PC-3 (cell line): ENCODE measurements at places on chromosomes 1 and 21. TPM values are rescaled to one million over a fixed set of nuclear protein-coding genes. Genes with fewer than 3 reads are reported as not detected.

- DNase-seq: no peak
- no peaks in the 10 kb centered on the region for H3K27me3 ChIP-seq
- H3K4me1 ChIP-seq: no peaks in the 10 kb centered on the region
- H3K27ac ChIP-seq: no peak overlapping the region
- no peaks in the 10 kb centered on the region for H3K36me3 ChIP-seq
- H3K4me3 ChIP-seq: no peak overlapping the region
Measured at GRCh38 chr1:245934409-245934808, 572.7 kb downstream of the SMYD3 start.

GRCh38 chr1:230170153-230170547, 103.1 kb downstream of the GALNT2 start:
- H3K27me3 ChIP-seq: no peaks in the 10 kb centered on the region
- H3K4me1 ChIP-seq: peaks cover 34% of the 10 kb centered on the region
- peaks cover 18% of the 10 kb centered on the region for H3K36me3 ChIP-seq
- no peak for DNase-seq

- H3K27ac ChIP-seq: no peak overlapping the region
- no peaks in the 10 kb centered on the region for H3K4me1 ChIP-seq
- no peak for DNase-seq
- H3K4me3 ChIP-seq: no peak overlapping the region
- peaks cover 51% of the 10 kb centered on the region for H3K27me3 ChIP-seq
Measured at GRCh38 chr1:229107972-229108371, 162.9 kb upstream of the RAB4A start.

GRCh38 chr1:201468844-201469644, at the start of gene PHLDA3:
Gene PHLDA3, minus strand, starts transcription at chr1:201469188. Its CDS starts 402 bp downstream, at chr1:201468786.
- DNase-seq: peak; percentile 97
- H3K27me3 ChIP-seq: no peaks in the 10 kb centered on the region
- H3K27ac ChIP-seq: peak within 1 kb of the TSS; percentile 84
- H3K36me3 ChIP-seq: peaks cover 17% of the 10 kb centered on the region
- H3K4me1 ChIP-seq: peaks cover 46% of the 10 kb centered on the region

DNA sequence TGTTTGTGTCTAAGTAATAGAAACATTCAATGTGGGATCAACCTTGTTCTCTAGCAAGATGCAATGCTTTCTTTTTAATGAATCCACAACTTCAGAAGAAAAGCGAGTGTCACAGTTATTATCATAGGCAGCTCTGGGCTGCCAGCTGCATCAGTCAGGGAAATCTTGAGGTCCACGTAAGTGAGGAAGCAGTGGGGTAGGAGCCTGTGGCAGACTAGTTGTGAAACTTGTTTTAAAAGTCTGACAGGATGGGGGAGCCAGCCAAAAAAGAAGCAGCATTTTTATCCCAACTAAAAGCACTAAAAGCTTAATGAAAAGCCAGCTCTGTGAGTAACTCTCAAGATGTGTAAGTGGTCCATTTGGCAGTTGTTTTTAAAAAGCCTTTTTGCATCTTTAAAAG, 113.1 kb downstream of the ZNF326 start:
- H3K4me3 ChIP-seq: no peak overlapping the region
- peaks cover 88% of the 10 kb centered on the region for H3K27me3 ChIP-seq
- no peak overlapping the region for H3K27ac ChIP-seq

DNA sequence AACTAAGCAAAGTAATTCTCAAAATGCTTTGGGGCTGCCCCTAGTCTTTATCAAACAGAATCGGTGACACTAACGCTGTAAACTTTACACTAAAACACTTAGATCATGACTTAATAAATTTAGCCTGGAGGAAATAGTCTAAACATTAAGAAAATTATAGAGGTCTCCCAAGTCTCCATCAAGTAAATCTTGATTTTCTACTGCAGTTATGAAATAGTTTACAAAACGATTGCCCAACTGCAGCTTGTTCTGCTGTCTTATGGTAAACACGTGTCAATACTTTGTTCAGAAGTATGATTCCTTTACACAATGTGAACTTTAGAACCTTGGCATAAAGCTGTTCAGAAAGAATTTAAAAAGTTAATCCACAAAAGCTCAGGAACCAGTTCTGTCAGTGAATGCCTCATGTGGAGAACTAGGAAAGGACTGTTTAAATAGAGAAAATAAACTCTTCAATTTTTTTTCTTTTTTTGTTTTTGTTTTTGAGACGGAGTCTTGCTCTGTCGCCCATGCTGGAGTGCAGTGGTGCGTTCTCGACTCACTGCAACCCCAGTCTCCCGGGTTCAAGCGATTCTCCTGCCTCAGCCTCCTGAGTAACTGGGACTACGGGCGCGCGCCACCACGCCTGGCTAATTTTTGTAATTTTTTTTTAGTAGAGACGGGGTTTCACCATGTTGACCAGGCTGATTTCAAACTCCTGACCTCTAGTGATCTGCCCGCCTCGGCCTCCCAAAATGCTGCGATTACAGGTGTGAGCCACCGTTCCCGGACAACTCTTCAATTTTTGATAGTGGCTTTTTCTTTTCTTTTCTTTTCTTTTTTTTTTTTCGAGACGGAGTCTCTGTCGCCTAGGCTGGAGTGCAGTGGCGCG, 1.6 kb downstream of the DDI2 start:
- peak overlapping the region; percentile 76 for H3K27ac ChIP-seq
- H3K4me3 ChIP-seq: peak overlapping the region; percentile 86
- no peaks in the 10 kb centered on the region for H3K36me3 ChIP-seq
- H3K27me3 ChIP-seq: no peaks in the 10 kb centered on the region
- DNase-seq: peak; percentile 58
- peaks cover 33% of the 10 kb centered on the region for H3K4me1 ChIP-seq

- no peaks in the 10 kb centered on the region for H3K4me1 ChIP-seq
- no peaks in the 10 kb centered on the region for H3K27me3 ChIP-seq
- H3K27ac ChIP-seq: no peak overlapping the region
- H3K4me3 ChIP-seq: no peak overlapping the region
Measured at GRCh38 chr1:156527584-156527983, 27.0 kb upstream of the MEF2D start.

GRCh38 chr1:46725736-46726108, 6.8 kb upstream of the EFCAB14 start:
- no peaks in the 10 kb centered on the region for H3K36me3 ChIP-seq
- H3K27me3 ChIP-seq: no peaks in the 10 kb centered on the region; the same call in 1 of the 2 replicates
- DNase-seq: peak; percentile 70
- peaks cover 8% of the 10 kb centered on the region; the same call in 1 of the 2 replicates for H3K4me1 ChIP-seq
- H3K27ac ChIP-seq: no peak overlapping the region

DNA sequence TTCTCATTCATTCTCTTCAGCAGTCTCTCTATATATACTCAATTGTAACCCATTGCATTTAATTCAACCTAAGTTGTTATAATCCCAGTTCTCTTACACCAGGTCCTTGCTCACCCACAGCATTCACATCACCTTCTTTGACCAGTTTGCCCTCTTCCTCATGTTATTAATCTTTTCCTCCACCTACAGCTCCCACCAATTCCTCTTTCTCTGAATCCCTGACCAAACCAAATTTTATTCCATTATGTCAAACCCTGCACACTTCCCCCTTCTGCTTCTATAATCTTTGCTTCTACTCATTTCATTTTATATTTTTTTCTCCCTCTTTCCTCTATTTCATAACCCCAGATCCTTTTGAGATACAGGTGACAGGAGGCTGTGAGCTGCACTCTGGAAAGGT, 1.4 kb downstream of the CD1A start:
- H3K4me1 ChIP-seq: no peaks in the 10 kb centered on the region
- no peaks in the 10 kb centered on the region for H3K36me3 ChIP-seq
- no peak overlapping the region for H3K4me3 ChIP-seq
- H3K27me3 ChIP-seq: peaks cover 63% of the 10 kb centered on the region
- H3K27ac ChIP-seq: no peak overlapping the region

DNA sequence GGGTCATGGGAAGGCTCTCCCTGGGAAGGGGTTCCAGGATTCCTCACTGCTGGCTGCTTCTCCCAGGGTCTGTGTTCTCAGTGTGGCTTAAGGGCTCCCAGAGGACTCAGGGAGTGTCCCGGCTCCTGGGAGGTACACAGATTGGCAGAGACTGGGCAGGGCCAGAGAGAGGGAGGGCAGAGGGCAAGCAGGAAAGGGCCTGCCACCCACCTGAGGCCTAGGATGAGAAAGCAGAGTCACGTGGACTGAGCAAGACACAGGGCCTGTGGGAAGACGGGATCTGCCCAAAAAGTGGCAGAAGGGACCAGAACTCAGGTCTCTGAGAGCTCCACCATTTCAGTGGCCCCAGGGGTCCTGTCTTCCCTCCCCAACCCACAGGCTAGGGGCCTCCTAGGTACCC, 871 bp downstream of the SLFNL1 start:
- H3K4me3 ChIP-seq: no peak overlapping the region
- H3K36me3 ChIP-seq: no peaks in the 10 kb centered on the region; the same call in 1 of the 2 replicates
- H3K4me1 ChIP-seq: no peaks in the 10 kb centered on the region
- DNase-seq: no peak

DNA sequence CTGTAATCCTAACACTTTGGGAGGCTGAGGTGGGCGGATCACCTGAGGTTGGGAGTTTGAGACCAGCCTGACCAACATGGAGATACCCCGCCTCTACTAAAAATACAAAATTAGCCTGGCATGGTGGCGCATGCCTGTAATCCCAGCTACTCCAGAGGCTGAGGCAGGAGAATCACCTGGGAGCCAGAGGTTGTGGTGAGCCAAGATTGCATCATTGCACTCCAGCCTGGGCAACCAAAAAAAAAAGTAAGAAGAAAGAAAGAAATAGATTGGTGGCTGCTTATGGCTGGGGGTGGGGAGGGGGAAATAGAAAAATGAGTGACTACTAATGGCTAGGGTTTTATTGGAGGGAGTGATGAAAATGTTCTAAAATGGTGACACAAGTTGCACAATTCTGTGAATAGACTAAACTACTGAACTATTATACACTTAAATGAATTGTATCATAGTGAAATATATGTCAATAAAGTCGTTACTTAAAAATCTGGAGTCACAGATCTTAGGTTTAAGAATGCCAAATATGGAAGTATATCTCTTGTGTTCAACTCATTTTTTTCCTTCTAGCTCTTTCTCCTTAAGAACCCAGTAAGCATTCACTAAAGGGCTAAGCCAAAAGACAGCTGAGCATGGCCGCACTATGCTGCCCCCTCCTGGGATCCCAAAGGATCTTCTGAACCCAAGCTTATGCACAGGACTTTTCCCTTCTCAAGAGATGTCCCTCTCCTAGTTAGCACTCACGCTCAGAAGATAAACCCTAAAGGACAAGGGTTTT, 3.2 kb upstream of the NPL start:
- peak; percentile 51 for DNase-seq
- H3K4me1 ChIP-seq: no peaks in the 10 kb centered on the region
- no peak overlapping the region for H3K27ac ChIP-seq
- no peaks in the 10 kb centered on the region for H3K36me3 ChIP-seq
- H3K27me3 ChIP-seq: peaks cover 35% of the 10 kb centered on the region

DNA sequence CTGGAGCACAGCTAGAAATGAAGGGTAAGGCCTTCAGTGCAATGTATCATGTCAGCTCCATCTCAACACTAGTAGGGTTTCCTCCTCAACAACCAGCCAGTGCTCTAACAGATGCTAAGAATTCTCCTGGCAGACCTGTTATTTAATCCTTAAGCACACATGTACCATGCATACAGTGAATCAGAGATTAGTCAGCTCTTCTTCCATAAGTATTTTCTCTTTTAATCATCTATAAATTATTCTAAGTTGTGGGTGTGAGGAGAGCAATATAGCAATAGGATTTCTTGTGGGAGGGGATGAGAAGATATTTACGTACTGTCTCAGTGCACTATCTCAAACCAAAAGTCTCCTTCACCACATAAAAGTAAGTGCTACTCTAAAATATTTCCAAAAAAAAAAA, 95.3 kb downstream of the COP1 start:
- no peaks in the 10 kb centered on the region for H3K27me3 ChIP-seq
- H3K36me3 ChIP-seq: no peaks in the 10 kb centered on the region
- H3K4me3 ChIP-seq: no peak overlapping the region
- peaks cover 4% of the 10 kb centered on the region for H3K4me1 ChIP-seq
- H3K27ac ChIP-seq: no peak overlapping the region

- H3K27ac ChIP-seq: no peak overlapping the region
- no peaks in the 10 kb centered on the region for H3K36me3 ChIP-seq
Measured at GRCh38 chr1:216502528-216503162, 79.4 kb upstream of the USH2A start.

- H3K27me3 ChIP-seq: peaks cover 4% of the 10 kb centered on the region; the same call in 1 of the 2 replicates
- H3K4me3 ChIP-seq: no peak overlapping the region
- DNase-seq: no peak
- no peaks in the 10 kb centered on the region for H3K4me1 ChIP-seq
Measured at GRCh38 chr1:171222936-171223335, 25.4 kb upstream of the FMO1 start.

- no peak for DNase-seq
- no peak overlapping the region for H3K4me3 ChIP-seq
- H3K36me3 ChIP-seq: no peaks in the 10 kb centered on the region
- 0 out of 2 replicates have a peak, but pooled peaks cover 7% of the 10 kb centered on the region for H3K27me3 ChIP-seq
Measured at GRCh38 chr1:29508458-29509107, 272.3 kb downstream of the PTPRU start.

DNA sequence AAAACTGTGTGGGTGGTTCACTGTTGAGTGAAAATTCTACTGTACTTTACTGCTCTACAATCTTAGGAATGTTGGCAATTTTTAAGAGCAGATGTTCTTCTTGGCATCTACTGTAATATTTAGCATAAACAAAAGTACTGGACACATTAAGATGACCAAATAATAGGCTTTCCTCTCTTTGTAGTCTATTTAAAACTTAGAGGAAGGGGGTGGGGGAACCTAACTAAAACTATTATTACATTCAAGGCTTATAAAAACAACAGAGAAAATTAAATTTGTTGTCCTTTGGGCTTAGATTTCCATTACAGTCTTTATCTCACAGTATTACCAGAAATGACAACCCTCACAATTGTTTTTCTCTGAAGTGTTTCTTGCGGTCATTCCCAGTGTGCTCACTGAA, 181.2 kb downstream of the PLPPR4 start:
- H3K4me3 ChIP-seq: no peak overlapping the region
- no peaks in the 10 kb centered on the region for H3K36me3 ChIP-seq
- H3K4me1 ChIP-seq: peaks cover 19% of the 10 kb centered on the region
- no peak overlapping the region for H3K27ac ChIP-seq

GRCh38 chr1:2594001-2594640, 7.5 kb downstream of the PRXL2B start:
- no peak overlapping the region for H3K27ac ChIP-seq
- H3K27me3 ChIP-seq: no peaks in the 10 kb centered on the region
- H3K36me3 ChIP-seq: no peaks in the 10 kb centered on the region; the same call in 1 of the 2 replicates
- peak; percentile 19 for DNase-seq
- no peaks in the 10 kb centered on the region for H3K4me1 ChIP-seq

Gene SH2D1B
- 0.04 TPM in 1 of 2 replicates, not detected in the other for total RNA-seq

Gene DVL1
- 626 and 813 TPM in 2 replicates for total RNA-seq

Gene LAX1
- not detected in 2 replicates for total RNA-seq

Gene CFAP107
- total RNA-seq: not detected in 2 replicates

Gene NKAIN1
- total RNA-seq: 0.18 and 0.75 TPM in 2 replicates

Gene KCNC4
- 1.6 and 3.6 TPM in 2 replicates for total RNA-seq

Gene MIXL1
- not detected in 2 replicates for total RNA-seq

Gene FH
- total RNA-seq: 161 and 201 TPM in 2 replicates

Gene TMEM82
- total RNA-seq: not detected in 2 replicates
